Stimulated activated CD8-positive, alpha-beta memory T cell treated with anti-CD3 and anti-CD28 coated beads, Interleukin-2, amount 100 ng/mL, for 1 hour (primary cell): ENCODE measurements at places on chromosomes 11 and 22.

DNA sequence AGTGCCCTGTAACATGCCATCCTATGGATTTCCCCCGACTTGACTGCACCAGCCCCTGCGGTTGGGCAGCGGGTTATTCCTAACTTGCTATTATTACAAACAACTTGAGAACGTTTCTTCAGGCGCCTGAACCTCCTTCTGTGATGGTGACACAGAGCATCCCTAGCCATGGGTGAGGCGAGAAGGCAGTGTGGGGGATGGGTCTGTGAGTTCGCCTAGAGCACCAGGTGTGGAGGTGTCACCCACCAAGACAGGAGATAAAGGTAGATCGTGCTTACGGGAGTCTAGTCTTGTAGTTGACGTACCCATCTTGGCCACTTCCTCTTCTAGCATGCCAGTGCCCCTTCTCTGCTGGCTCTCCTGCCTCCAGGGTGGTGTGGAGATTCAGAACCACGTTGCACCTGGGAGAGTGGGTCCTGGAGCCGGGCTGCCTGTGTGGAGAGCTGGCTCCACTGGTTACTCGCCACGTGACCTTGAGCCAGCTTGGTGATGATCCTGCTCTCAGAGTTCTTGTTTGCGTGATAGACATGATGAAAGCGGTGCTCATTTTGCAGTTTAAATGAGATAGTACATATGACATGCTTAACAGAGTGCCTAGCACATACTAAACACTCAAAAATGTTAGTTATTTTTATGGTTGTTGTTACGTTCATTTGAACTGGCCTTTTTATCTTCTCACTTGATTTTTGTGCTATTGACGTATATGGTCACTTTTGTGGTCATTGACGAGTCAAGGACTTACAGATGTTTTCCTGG is 37.8 kb downstream of the TBC1D22A start:
- no peak for DNase-seq

- DNase-seq: peak; percentile 6
Measured at GRCh38 chr11:9263840-9264315, 1.3 kb downstream of the DENND5A start.

GRCh38 chr11:119783466-119784400 is 54.7 kb upstream of the NECTIN1 start:
- DNase-seq: no peak

GRCh38 chr11:65863889-65864705 is 3.9 kb downstream of the MUS81 start:
- DNase-seq: no peak

GRCh38 chr11:111947143-111947542 is 10.0 kb downstream of the DIXDC1 start:
- DNase-seq: no peak

DNA sequence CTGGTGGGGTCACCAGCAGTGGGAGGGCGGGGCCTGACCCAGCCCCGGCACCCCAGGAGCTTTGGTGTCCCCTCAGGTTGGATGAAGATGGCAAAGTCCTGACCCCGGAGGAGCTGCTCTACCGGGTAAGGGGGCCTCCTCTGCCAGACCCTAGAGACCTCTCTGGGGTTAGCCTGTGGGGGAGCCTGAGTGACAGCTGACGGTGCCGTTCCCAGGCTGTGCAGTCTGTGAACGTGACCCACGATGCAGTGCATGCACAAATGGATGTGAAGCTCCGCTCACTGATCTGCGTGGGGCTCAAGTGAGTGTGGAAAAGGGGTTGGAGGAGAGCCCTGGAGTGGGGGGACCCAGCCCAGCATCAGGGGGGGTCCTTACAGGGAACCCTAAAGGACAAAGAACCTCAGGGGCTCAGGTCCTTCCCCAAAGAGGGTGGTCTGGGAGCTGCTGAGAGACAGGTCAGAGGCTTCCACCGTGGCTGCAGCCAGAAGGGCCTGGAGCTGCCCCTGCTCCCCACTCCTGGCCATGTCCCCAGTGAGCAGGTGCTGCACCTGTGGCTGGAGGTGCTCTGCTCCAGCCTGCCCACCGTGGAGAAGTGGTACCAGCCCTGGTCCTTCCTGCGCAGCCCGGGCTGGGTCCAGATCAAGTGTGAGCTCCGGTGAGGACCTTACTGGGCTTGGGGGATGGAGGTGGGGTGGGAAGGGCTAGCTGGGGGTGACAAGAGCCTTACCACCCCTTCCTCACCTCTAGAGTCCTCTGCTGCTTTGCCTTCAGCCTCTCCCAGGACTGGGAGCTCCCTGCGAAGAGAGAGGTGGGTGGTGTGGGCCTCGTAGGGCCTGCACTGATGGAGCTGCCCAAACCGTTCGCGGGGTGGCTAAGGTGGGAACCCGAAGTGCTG is 38.6 kb downstream of the SGSM3 start:
- DNase-seq: no peak

GRCh38 chr22:32590556-32590955 is 115.9 kb downstream of the FBXO7 start:
- no peak for DNase-seq

DNA sequence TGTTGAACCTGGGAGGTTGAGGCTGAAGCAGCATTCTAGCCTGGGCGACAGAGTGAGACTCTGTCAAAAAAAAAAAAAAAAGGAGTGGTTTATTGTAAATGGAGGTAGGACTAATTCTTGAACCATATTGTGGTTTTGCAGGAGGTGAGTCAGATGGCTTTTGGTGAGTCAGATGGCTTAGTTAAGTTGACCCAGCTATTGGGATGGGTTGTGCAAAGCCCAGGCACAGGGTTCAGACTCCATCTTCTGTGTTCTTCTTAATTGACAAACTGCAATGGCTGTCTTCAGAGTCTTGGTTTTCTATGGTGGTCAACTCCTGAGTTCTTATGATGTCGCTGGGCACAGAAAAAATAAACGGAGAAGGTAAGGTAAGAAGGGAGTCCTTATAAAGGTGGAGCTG is 182.7 kb downstream of the ADAMTS15 start:
- no peak for DNase-seq

GRCh38 chr11:35914816-35915215 is 29.0 kb upstream of the LDLRAD3 start:
- DNase-seq: no peak

DNA sequence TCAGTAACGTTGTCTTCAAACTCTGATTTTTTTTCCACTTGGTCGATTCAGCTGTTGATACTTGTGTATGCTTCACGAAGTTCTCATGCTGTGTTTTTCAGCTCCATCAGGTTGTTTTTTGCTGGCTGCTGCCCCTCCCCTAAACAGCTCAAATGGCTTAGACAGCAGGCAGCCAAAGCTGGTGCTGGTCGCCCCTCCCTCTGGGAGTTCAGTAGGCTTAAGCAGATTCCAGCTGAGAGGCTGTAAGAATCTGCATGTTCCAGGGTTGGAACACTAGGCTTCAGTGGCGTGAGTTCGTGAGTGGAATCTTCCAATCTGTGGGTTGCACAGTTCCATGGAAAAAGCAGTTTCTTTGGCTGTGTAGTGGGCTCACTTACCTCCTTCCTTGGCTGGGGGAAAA is 10.3 kb upstream of the FIBIN start:
- no peak for DNase-seq

GRCh38 chr11:67628710-67629385 is 889 bp downstream of the NUDT8 start:
- DNase-seq: no peak

GRCh38 chr22:39207141-39208012 is 37.4 kb downstream of the PDGFB start:
- DNase-seq: no peak

DNA sequence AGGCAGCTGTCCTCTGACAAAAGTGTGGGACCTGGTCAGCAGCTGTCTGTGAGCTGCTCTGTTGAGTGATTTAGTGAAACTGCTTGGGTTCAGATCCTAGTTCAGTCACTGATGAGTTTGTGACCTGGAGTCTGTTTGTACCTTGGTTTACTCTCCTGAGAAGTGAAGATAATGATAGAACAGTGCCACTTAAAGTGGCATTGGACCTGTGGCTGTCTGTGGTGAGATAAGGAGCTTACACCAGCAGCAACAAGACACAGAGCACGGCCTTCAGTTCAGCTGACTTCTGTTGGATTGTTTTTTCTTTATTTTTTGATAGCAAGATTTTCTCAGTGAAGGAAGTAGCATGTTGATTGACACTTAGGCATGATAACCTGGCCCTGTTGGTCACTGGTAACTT is 46.2 kb upstream of the CTTN start:
- no peak for DNase-seq

- DNase-seq: no peak
Measured at GRCh38 chr11:2846056-2846455, 39.5 kb downstream of the CDKN1C start.

DNA sequence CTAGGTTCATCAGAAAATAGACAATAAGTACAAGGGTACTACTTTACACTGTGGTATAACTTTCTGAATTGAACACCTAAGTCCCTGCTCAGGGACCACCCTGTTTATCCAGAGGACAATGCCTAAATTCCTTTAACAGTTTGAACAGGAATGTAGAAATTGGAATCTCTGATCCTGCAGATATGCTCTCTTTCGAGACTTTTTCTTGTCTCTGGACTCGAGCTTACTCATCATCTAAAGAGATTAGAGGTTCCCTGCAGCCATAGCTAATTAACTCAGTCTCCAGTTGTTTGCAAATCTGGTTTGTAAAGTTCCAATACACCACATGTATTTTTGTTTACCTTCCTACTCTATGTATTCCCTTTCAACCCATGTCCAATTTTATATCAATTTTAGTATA is 1.0 kb downstream of the HOATZ start:
- no peak for DNase-seq

DNA sequence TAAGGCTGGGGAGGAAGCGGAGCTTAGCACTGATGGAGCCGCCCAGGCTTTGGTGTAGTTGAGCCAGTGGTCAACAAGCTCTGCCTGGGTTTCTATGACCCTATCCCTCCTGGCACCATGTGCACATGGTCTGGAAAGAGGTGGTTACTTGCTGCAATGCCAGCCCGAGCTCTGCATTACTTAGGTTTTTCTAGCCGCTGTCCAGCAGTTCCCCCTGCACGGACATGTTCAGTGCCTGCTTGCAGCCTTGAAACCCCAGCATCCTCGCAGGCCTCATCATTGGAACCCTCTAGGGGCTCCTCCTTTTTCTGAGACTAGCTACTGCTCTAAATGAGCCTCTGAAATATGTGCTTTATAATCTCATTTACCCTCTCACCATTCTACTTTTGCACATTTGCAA is 16.6 kb downstream of the CNTF start:
- no peak for DNase-seq

GRCh38 chr11:96400697-96401096 is 10.9 kb downstream of the JRKL start:
- DNase-seq: no peak

GRCh38 chr11:114799476-114799875 is 121.1 kb downstream of the NXPE2 start:
- no peak for DNase-seq
